ENCODE measurements at places on chromosomes 7 and 10.

GRCh38 chr10:46232666-46233065 lies 54.1 kb upstream of the ANTXRL start:
- DNase-seq, result no peak

DNA sequence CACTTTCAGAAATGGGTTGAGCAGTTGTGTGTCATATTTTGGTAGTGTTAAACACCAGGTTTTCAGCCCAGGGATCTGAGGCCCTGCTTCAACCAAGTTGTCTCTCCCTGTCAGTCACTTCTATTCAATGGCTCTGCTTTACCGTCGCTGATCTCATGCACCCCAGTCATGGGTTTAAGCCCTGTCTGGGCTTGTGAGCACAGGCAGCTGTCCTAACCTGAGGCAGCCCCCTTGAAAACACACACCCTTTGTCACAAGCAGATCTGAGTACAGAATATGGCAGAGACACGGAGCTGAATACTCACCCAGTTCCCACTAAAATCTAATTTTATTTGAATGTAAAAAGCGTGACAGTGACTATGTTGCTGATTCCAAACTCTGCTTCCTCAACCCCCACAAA lies 110.6 kb upstream of the GLI3 start:
- DNase-seq, result no peak

- DNase-seq, result no peak
These were observed 26.8 kb upstream of the PRF1 start for GRCh38 chr10:70629338-70629737.

- no peak for DNase-seq
These were observed 42.5 kb downstream of the C7orf25 start for GRCh38 chr7:42869131-42870020.

DNA sequence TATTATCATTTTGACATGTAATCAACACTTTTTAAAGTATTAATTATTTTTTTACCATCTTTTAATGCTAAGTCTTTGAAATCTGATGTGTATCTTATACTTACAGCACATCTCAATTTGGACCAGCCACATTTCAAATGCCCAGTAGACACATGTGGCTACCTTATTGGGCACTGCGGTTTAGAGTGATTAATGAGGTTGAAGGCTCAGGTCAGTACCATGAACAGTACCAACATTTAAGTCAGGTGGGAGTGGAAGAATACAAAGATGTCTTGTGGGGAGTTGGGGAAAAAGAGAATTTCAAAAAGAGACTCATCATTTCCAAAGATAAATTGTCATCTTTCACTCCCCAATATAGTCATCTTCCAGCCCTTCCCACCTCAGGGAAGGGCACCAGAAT lies 40.5 kb downstream of the COL28A1 start:
- DNase-seq, result no peak
